Activated CD4-positive, alpha-beta T cell treated with anti-CD3 and anti-CD28 coated beads for 1 hour (primary cell): ENCODE measurements at places on chromosomes 2 and 18.

DNA sequence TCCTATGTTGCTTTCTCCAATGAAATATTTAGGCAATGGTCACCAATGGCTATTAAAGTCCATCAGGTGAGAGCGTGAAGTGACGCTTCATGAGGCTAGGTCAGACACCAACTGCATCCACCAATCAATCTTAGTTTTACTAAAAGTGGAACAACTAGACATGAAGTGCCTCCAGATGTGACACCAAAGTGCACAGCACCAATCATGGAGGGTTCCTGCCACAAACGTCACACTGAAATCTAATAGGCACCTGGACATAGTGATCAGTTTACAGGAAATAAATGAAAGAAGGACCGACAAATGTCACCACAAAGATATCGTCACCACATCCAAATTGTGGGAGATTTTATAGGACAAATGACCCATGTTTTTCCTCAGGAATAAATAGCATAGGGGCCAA is 70.5 kb downstream of the PSMG2 start:
- no peak for DNase-seq

DNA sequence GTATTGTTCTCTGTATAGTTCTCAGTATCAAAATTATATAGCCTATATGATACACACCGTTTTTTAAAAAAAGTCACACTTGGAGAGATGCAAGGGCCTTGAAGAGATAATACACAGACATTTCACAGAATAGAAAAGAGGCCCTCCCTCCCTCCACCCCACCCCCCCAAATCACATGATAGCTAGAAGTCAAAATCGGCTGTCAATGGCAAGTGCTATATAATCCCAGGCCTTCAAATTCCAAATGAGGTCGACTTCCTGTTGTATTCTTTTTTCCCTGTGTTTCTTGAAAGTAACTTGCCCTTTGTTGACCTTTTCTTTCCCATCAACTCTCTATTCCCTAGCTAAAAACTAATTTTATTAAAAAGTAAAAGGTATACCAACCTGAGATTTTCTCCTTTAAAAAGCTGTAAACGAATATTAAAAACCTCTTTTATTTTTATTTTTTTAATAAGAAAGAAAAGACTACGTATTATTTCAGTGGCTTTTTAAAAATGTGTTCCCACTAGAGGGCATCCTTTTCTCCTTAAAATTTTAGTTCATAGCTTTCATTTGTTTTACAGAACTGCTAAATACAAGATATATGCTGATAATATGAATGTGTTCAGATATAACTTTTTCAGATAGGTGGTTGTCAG is 46.6 kb downstream of the KCMF1 start:
- DNase-seq: no peak

- DNase-seq: no peak
Measured at GRCh38 chr2:128605421-128605820, 286.8 kb upstream of the HS6ST1 start.

- DNase-seq: no peak
Measured at GRCh38 chr2:106970471-106971261, 84.7 kb upstream of the ST6GAL2 start.

- DNase-seq: no peak
Measured at GRCh38 chr2:27799646-27800010, 28.1 kb downstream of the MRPL33 start.

DNA sequence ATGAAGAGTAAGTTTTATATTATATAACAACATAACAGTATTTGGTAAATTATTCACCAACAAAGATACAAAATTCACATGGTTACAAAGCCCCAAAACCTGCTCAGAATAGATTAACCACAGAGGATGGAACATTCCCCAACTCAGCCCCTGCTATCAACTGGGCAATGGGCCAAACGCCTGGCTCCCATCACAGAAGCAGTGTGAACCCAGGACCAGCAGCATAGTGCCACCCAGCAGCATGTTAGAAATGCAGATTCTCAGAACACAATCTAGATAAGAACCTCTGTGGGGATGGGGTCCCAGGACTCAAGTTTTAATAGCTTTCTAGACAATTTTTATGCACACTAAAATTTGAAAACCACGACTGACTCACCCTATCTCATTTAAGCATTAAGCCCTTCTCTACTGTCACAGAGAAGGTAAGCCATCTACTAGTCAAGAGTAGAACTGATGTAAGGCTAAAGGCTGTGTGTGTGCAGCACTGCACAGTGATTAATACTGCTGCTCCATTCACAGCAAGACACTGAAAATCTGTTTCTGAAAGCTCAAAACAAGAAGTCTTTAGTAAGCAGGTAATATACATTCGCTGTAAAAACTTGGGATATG is 15.2 kb downstream of the AFG3L2 start:
- DNase-seq: no peak

- no peak for DNase-seq
Measured at GRCh38 chr18:24398540-24398939, 916 bp upstream of the OSBPL1A start.

GRCh38 chr2:128317181-128317898 is 1.3 kb downstream of the HS6ST1 start:
- peak; percentile 8 for DNase-seq

DNA sequence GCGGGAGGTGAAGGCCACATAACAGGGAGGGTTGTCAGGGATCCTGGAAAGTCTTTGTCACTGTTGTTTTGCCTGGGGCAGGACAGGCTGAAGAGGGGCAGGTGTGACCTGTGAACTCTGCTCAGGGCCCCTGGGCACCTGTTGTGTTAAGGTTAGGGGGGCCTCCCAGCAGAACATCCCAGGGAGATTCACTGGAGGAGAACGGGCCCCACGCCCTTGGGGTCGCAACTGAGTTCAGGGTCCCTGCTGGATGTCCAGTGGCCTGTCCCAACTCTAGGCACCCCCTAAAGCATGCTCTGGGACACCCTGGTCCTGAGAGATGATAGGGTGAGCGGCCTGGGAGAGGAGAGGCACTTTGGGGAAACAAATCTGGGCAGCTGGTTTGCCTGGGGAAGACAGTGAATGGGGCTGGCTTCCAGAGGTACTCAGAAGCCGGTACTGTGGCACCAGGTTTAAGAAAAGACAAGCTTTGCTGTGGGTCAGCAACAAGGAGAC is 22.9 kb downstream of the GPR35 start:
- DNase-seq: no peak

DNA sequence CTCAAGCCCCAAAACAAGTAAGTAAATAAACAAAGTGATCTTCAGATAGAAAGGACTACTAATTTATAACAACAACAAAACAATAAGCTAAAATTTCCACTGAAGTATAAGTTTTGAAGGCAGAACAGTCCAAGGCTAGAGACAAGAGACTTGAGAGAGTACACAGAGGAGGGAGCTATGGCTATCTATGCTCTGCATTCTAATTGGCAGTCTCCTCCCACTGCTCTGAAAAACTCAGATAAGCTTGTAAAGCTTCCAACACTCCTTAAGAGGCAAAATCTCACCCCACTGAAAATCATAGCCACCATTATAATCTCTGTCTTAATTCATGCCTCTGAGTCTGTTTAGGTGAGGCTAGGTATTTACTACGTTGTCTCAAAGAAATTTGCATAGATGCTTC is 714.6 kb upstream of the LRATD1 start:
- no peak for DNase-seq

- DNase-seq: no peak
Measured at GRCh38 chr2:75077909-75078308, 119.5 kb downstream of the POLE4 start.

DNA sequence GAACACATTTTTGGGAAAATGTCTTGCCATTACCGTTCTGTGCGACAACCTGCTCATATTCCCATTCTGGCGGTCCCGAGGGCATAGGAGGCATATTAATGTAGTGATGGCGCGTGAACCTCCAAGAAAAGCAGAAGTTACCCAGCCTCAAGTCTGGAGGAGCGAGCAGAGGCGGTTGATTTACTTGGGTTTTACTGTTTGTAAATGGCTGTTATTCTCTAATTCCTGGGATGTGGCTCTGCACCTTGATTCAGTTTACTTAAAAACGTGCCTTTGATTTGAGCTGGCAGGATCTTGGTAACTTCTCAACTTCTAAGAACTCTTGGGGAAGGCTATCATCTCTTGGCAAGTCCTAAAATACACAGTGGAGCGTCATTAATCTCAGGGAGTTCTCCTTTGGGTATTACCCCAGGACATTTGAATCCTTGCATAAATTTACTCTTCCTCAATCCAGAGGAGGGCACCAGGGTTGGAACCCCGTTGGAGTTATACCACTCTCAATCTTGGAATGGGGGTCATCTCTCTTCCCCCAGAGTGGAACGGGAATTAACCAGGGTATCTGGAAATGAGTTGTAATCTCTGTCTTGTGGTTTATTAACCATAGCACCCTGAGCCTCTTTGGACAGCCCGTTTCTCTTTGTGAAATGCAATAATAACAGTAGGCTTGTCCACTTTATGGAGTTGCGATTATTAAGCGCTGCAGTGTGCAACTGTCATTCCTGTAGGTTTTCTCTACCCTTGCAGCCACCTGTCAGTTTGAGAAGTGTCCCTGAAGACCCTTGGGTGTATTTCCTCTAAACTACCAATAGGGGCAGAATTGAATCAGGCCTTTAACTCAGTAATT is 2.1 kb downstream of the HK2 start:
- DNase-seq: no peak

- no peak for DNase-seq
Measured at GRCh38 chr2:9965119-9965822, 13.8 kb downstream of the GRHL1 start.

DNA sequence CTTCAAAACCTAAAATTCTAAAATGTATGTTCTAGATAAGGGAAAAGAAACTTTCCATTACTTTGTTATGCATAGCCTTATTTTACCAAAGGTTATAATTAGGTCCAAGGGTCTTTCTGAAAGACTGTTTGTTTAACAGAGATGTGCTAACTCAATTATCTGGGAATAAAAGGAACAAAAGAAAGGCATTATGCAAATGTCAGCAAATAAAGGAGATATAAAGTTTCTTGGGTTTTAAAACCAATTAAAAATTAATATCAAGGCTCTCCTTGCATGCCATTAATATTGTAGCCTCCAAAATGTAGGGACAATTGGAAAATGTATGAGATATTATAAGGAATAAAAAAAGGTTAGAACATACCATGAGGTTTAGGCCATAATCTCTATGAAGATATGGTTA is 87.8 kb upstream of the DOCK10 start:
- DNase-seq: no peak

GRCh38 chr2:47941936-47942335 is 35.6 kb upstream of the FBXO11 start:
- no peak for DNase-seq

GRCh38 chr2:143333847-143334246 is 204.6 kb downstream of the ARHGAP15 start:
- DNase-seq: no peak

DNA sequence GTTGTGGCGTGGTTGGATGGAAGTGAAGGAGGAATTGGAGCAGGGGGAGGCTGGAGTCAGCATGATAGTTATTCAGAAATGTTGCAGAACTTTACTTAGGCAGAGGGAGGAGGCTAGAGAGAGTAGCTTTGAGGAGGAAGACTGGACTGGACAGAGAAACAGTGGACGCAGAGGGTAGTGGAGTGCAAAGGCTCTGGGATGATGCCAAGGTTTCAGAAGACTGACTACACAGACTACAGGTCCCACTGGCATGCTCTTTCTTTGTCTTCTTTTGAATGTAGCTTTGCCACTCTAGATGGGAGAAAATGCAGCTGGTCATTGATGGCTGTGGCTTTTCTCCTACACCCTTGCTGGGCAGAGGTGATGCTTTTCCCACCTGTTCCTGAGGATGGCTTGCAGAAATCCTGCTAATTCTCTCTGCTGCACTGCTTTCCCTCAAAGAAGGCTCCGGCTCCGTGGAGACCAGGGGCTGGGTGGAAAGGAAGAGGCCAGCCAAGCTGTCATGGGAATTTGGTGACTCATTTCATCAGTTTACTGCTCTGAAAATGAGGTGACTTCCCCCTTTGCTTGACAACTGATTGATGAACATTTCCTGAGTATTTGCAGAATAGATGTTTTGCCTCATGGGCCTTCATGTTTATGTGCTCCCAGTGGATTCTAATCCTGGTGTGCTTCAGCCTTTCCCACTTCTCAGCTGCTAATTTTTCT is 42.4 kb downstream of the MEIS1 start:
- DNase-seq: no peak

- DNase-seq: no peak
Measured at GRCh38 chr2:152387041-152387440, 52.1 kb downstream of the FMNL2 start.

DNA sequence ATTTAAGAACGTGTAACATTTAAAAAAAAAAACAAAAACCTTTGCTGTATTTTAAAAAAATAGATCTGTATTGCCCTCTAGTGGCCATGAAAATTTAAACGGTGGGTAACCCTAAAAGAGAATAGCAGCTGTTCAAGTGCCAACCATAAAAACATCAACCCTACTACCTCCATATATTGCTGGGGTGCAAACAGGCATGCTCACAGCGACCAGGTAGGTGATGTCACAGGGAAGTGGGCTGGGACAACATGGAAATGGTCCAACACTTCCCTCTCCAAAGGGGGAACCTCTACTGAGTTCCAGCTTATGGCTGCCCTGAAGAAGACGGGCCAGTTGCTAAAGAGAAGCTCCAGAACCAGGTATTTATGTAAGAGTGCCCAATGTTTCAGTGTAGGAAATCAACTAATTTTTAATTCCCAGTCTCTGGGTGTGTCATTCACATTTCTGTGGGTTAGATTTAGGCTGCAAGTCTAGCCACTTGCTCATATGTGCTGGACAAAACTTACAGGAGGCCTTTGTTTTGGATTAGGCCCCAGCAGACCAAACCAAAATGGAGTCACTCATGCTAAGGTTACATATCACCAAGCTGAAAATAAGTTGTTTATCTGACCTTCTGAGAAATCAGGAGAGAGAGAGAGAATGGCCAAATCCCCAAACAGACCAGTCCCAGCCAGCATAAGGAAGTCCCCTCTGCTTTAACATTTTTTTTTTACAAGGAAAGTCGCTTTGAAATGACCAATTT is 54.5 kb downstream of the SKA1 start:
- no peak for DNase-seq

GRCh38 chr2:162839419-162839818 is 852 bp upstream of the KCNH7 start:
- no peak for DNase-seq

- DNase-seq: no peak
Measured at GRCh38 chr2:69291721-69292120, 95.3 kb downstream of the GFPT1 start.

GRCh38 chr2:85959826-85960225 is 71.0 kb upstream of the ST3GAL5 start:
- DNase-seq: no peak

GRCh38 chr2:110805894-110806452 is 73.6 kb downstream of the ACOXL start:
- DNase-seq: no peak

DNA sequence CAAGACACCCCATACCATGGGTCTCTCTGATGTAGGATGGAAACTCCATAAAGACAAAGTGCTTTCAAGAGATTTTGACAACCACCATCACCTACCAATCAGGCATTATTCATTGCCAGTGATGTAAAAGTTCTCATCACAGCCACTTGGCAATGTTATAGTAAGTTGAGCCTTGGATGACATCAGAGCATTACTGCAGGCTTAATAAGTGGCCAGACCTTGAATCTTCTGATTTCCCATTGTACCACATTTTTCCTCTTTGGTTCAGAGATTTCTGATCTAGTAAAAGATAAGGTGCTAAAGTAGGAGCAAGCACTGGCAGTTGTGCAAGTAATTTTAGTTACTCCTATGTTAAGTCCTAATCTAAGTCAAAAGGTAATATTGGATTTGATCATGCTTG is 36.5 kb downstream of the OSR1 start:
- no peak for DNase-seq
